ENCODE measurements at places on chromosomes 16 and 17.

DNA sequence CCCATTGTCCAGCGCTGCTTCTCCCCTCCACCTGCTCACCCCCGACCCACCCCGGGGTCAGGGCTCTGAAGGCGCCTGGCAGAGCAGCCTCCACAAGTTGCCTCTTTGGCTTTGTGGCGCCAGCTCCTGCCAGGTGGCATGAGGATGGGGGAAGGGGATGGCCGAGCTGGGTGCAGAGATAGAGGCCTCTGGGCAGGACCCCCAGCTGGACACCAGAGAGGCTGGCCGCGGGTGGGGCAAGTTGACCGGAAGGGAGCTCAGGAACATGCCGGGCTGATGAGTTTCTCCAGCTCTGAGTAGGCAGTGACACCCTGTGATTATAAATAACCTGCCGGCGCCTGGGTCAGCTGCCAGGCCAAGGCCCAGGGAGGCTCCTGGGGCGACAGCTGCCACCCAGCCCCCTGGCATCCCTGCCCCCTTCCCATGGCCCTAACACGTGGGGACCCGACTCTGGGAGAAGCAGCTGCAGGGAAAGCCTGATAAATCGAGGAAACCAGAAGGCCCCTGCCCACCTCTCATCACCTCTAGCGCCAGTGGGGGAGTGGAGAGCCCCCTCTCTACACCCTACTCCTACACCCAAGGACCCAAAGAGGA is 729 bp downstream of the P2RX5 start:
- DNase-seq = no peak

GRCh38 chr16:4895366-4895765 is 41.6 kb downstream of the PPL start:
- no peak for DNase-seq

DNA sequence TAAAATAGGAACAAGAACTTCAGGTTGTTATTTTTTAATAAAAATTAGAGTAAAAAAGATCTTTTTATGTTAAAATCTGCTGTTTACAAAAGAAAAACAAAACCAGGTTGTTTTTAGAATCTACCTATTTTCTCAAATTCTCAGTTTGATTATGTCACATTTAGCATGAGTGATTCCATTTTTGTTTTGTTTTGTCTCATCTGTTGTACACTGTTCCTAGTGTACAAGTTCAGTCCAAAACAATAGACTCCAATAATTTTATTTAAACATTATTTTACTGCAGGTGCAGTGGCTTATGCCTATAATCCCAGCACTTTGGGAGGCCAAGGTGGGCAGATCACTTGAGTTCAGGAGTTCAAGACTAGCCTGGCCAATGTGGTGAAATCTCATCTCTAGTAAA is 2142.7 kb downstream of the TP53TG3F start:
- no peak for DNase-seq

DNA sequence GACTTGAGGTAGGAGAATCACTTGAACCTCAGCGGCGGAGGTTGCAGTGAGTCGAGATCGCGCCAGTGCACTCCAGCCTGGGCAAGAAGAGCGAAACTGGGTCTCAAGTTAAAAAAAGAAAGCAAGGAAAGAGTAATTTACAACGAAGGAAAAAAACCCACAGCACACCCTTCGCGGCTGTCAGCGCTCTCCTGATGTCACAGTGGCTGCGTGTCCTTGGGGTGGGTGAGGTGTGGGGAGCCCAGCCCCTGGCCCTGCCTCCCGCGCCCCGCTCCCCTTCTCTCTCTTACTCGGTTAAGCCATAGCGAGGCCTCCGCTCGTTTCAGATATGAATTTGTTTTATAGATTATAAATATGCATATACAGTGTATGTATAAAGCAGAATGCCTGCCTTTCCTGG is 740 bp upstream of the JPT2 start:
- no peak for DNase-seq

GRCh38 chr17:28951991-28952975 is 965 bp upstream of the PHF12 start:
- peak; percentile 93 for DNase-seq

DNA sequence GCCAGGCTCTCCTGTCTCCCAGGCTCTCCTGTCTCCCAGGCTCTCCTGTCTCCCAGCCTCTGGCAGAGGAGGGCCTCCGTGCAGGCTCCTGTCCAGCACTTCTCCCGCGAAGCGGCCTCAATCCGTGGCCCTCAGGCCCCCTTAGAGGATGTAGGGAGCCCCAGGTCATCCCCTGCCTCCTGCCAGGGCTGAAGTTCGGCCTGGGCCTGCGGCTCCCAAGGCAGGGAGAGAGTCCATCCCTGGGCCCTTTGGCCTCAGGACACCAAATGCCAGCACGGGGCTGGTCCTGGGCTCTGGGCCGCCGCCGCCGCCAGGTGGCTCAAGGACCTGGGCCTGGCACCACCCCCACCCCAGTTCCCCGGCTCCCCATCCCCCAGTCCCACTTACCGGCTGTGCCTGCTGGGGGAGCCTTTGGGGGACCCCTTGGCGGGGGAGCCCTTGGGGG is 370 bp downstream of the EVPL start:
- DNase-seq = no peak

DNA sequence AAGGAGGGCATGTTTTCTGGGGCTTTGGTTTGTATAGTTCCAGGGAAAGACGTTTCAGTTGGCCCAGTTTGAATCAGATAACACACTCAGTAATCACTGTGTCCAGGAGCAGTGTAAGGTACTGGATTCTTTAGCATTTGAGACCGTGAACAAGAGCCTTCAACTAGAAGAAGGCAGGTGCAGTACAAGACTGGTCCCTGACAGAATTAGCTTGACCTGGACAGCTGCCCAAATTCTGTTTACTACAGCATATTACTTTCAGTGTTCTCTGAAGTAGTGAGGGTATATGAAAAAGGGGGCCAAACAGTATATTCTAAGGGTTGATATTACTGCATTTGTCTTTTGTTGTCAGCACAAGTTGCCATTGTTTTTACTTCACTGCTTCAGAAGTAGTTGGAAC is 81.3 kb downstream of the COX10 start:
- no peak for DNase-seq

GRCh38 chr17:7380855-7381683 is at the start of gene TNK1:
Gene TNK1, plus strand, starts transcription at chr17:7381089. Its CDS starts 1,838 bp downstream, at chr17:7382927.
- no peak for DNase-seq
